PC-3 (cell line): ENCODE measurements at places on chromosomes 2 and 18. TPM values are rescaled to one million over a fixed set of nuclear protein-coding genes. Genes with fewer than 3 reads are reported as not detected.

The LTBP1 gene
- 34.0 and 45.9 TPM in 2 replicates for total RNA-seq

The CFAP65 gene
- total RNA-seq, result 0.17 and 0.18 TPM in 2 replicates

The KLHL41 gene
- total RNA-seq, result 0.07 and 0.12 TPM in 2 replicates

The MATN3 gene
- total RNA-seq, result 1.1 and 1.6 TPM in 2 replicates

- H3K4me3 ChIP-seq, result no peak overlapping the region
- H3K27ac ChIP-seq, result no peak overlapping the region
- DNase-seq, result no peak
- peaks cover 51% of the 10 kb centered on the region for H3K27me3 ChIP-seq
- H3K4me1 ChIP-seq, result no peaks in the 10 kb centered on the region
Observed at GRCh38 chr2:57434441-57434840, 612.2 kb upstream of the VRK2 start.

GRCh38 chr2:28395334-28396061 is 2.8 kb downstream of the FOSL2 start:
- H3K27me3 ChIP-seq, result no peaks in the 10 kb centered on the region
- H3K4me1 ChIP-seq, result peaks cover 32% of the 10 kb centered on the region
- DNase-seq, result peak; percentile 53
- H3K27ac ChIP-seq, result peak overlapping the region; percentile 66
- peak overlapping the region; percentile 87 for H3K4me3 ChIP-seq

- no peak overlapping the region; the same call in 1 of the 2 replicates for H3K4me3 ChIP-seq
- no peaks in the 10 kb centered on the region for H3K4me1 ChIP-seq
- DNase-seq, result peak; percentile 77
- no peaks in the 10 kb centered on the region for H3K27me3 ChIP-seq
- no peaks in the 10 kb centered on the region for H3K36me3 ChIP-seq
Observed at GRCh38 chr2:109736177-109736827, 57.8 kb upstream of the RGPD5 start.

- H3K27me3 ChIP-seq, result no peaks in the 10 kb centered on the region
- no peaks in the 10 kb centered on the region for H3K36me3 ChIP-seq
- no peak for DNase-seq
- no peak overlapping the region for H3K4me3 ChIP-seq
- H3K27ac ChIP-seq, result no peak overlapping the region
Observed at GRCh38 chr2:43133708-43134570, 92.5 kb downstream of the ZFP36L2 start.

DNA sequence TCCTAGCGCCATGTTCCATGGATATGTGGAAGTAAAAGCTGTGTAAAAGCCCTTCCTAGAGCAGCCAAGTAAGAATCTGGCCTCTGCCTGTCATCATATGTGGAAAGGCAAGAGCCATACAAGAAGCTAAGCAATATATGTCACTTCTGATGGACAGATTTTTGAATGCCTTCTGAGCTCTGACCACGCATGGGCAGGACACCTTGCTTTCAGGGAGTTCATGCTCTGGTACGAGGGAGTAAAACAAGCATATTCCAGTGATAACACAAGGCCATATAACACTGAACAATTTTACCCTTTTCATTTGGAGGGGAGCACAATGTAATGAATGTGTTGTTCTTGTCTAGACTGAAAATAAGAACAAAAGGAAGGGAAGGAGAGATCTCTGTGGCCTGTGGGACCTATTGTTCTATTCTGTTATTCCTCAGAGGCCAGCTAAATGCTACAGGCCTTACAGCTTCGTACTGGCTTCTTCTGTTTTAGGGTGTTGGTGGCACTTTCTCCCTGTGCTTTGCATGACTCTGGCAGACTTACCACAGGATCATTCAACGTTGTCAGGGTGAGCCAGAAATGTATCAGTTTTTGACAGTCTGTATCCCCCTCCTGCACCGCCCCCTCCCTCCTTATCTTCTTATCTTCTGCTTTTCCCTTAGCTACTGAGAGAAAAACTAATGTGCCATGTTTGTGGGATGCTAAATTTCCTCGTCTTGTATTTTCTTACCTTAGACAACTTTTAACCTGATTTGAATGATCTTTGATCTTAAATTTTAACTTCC is 99.5 kb downstream of the MAP4K4 start:
- no peak overlapping the region for H3K4me3 ChIP-seq
- no peak for DNase-seq
- no peak overlapping the region for H3K27ac ChIP-seq
- peaks cover 11% of the 10 kb centered on the region; the same call in 1 of the 2 replicates for H3K36me3 ChIP-seq

- H3K27me3 ChIP-seq, result no peaks in the 10 kb centered on the region
- H3K36me3 ChIP-seq, result peaks cover 17% of the 10 kb centered on the region
- peak overlapping the region; percentile 90 for H3K27ac ChIP-seq
- peak overlapping the region; percentile 88 for H3K4me3 ChIP-seq
- DNase-seq, result peak; percentile 40
Observed at GRCh38 chr2:43218702-43219382, 7.6 kb downstream of the ZFP36L2 start.

GRCh38 chr2:44061876-44062275 is 66.1 kb upstream of the LRPPRC start:
- no peaks in the 10 kb centered on the region for H3K36me3 ChIP-seq
- H3K27ac ChIP-seq, result no peak overlapping the region
- DNase-seq, result no peak
- no peaks in the 10 kb centered on the region for H3K27me3 ChIP-seq

DNA sequence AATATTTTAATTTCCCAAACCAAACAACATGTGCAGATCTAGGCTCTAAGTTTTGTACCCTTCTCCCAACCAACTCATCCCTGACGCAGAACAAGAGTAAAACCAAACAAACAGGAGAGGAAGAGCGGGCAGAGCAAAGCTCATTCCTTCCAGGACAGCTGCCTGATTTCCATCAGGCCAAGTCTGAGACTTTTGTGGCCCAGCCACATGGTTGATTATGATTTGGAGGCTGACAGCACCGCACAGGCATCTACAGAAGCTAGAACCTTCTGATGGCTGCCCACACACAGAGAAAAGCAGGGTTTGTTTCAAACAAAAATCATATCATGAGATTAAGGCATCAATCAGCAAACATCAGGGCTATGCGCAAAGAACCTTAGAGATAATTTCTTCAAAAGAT is 262.6 kb downstream of the TNS1 start:
- H3K36me3 ChIP-seq, result no peaks in the 10 kb centered on the region
- H3K4me3 ChIP-seq, result no peak overlapping the region
- no peak for DNase-seq
- no peaks in the 10 kb centered on the region for H3K4me1 ChIP-seq
- peaks cover 10% of the 10 kb centered on the region; the same call in 1 of the 2 replicates for H3K27me3 ChIP-seq

- H3K27me3 ChIP-seq, result no peaks in the 10 kb centered on the region
- no peaks in the 10 kb centered on the region for H3K4me1 ChIP-seq
- no peaks in the 10 kb centered on the region for H3K36me3 ChIP-seq
- H3K27ac ChIP-seq, result no peak overlapping the region
Observed at GRCh38 chr18:23244401-23244800, 109.1 kb downstream of the CABLES1 start.

DNA sequence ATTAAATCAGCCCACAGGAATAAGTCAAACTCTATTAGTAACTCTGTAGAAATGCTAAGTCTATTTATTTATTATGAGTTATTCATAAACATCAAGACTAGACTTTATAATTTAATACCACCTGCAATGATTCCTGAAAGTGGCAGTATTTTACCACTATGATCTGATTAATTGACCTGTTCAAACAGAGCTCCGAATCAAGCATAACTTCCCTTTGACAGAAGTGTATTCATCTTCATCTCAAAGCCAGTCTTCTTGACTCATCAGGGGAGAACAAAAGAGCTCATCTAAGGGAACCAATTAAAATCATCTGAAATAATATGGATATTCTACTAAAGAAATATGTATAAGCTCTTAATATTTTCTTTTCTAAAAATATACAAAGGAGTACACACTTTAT is 122.3 kb downstream of the MBD2 start:
- H3K36me3 ChIP-seq, result no peaks in the 10 kb centered on the region
- no peak overlapping the region for H3K27ac ChIP-seq
- H3K4me3 ChIP-seq, result no peak overlapping the region
- H3K4me1 ChIP-seq, result no peaks in the 10 kb centered on the region

GRCh38 chr2:160278101-160278878 is 78.2 kb upstream of the ITGB6 start:
- no peak for DNase-seq
- H3K4me1 ChIP-seq, result peaks cover 14% of the 10 kb centered on the region
- H3K27ac ChIP-seq, result no peak overlapping the region
- peaks cover 52% of the 10 kb centered on the region for H3K36me3 ChIP-seq
- H3K27me3 ChIP-seq, result no peaks in the 10 kb centered on the region

GRCh38 chr2:239225371-239225851 is 175.4 kb downstream of the HDAC4 start:
- H3K4me1 ChIP-seq, result no peaks in the 10 kb centered on the region
- H3K27ac ChIP-seq, result no peak overlapping the region
- DNase-seq, result no peak
- H3K36me3 ChIP-seq, result no peaks in the 10 kb centered on the region
- H3K4me3 ChIP-seq, result no peak overlapping the region

DNA sequence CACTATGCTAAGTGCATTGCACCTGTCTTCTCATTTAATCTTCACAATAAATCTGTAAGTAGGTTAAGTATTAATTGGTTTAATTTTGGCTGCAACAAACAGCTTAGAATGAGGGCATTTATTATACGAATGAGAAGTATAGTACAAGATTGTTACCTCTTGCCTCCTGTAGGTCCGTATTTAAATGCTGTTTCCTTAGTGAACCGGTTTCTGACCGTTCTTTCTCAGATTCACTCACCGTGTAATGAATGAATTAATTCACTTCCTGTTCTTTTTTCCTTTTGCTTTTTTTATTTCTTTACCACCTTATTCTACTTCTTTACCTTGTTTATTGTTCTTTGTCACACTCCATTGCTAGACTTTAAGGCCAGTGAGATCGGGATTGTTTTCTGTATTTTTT is 153.8 kb upstream of the RASGRP3 start:
- no peak overlapping the region for H3K27ac ChIP-seq
- H3K36me3 ChIP-seq, result no peaks in the 10 kb centered on the region
- H3K4me1 ChIP-seq, result peaks cover 9% of the 10 kb centered on the region; the same call in 1 of the 2 replicates
- no peak for DNase-seq
- H3K27me3 ChIP-seq, result no peaks in the 10 kb centered on the region

DNA sequence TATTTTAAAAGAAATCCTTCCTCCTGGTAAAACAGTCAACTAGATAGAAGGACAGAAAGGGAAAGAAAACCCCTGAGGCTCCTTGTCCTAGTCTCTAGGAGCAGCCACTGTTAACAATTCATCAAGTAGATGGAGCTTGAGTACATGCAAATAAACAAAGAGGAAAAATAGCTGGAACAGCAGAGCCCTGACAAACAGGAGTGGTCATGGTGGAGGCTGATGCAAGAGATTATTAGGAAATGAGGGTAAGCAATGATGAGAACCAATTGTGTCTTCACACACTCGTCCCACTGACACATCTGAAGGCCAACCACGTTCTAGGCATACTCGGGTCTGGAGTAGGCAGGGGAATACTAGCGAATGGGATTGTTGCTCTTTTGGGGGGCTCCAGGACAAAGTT is 9.2 kb downstream of the DLGAP1 start:
- 0 out of 2 replicates have a peak, but pooled peaks cover 6% of the 10 kb centered on the region for H3K27me3 ChIP-seq
- no peak overlapping the region for H3K27ac ChIP-seq
- no peaks in the 10 kb centered on the region for H3K36me3 ChIP-seq
- no peak for DNase-seq
- H3K4me1 ChIP-seq, result no peaks in the 10 kb centered on the region
- H3K4me3 ChIP-seq, result no peak overlapping the region

DNA sequence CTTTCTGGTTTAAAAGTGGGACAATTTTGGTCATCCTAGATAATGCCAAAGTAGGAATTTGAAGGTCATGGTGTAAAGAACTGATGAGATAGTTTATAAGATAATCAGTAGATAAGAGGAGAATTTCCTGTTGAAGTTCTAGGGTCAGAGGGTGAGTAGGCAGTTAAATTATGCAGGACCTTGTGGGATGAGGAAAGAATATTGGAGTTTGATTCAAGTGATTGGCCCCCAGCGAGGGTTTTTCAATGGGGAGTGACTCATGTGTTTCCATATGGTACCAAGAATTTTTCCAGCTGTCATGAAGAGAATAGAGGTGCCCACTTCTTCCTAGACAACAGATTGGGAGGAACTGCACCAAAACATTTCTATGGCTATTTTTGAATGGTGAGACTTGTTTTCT is 940.2 kb upstream of the ZEB2 start:
- no peaks in the 10 kb centered on the region for H3K36me3 ChIP-seq
- 0 out of 2 replicates have a peak, but pooled peaks cover 6% of the 10 kb centered on the region for H3K4me1 ChIP-seq
- H3K4me3 ChIP-seq, result no peak overlapping the region
- no peaks in the 10 kb centered on the region for H3K27me3 ChIP-seq

DNA sequence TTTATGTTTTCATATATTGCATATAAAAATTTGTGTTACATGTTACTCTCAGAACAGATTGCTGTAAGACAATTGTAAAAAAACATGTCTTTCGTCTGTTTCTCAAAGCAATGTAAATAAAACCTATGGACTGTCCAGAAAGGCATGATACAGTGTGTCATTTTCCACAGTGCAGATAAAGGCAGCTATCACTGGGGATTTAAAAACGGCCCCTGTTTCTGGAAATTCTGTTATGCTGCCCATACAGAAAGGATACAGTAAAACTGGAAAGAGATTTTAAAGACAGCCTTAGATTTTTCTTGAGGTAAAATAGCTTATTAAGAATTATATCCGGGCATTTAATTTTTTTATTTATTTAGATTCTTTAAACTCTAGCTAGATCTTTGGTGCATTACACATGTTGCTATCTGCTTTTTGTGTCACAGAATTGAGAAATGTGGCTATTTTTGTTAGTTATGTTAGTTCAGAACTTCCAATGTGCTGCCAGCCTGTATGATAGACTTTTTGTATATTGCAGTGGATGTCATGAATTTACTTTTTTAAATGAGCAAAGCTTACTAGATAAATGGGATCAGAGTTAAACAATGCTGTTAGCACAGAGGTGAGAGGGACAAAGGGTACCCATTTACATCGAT is 859 bp upstream of the INO80D start:
- peak; percentile 37 for DNase-seq
- H3K27me3 ChIP-seq, result no peaks in the 10 kb centered on the region
- H3K4me1 ChIP-seq, result peaks cover 16% of the 10 kb centered on the region
- H3K27ac ChIP-seq, result no peak overlapping the region
- peak overlapping the region; percentile 95 for H3K4me3 ChIP-seq

GRCh38 chr2:64105670-64106461 is 38.4 kb downstream of the PELI1 start:
- H3K36me3 ChIP-seq, result no peaks in the 10 kb centered on the region
- H3K4me1 ChIP-seq, result peaks cover 8% of the 10 kb centered on the region; the same call in 1 of the 2 replicates
- DNase-seq, result no peak
- no peak overlapping the region for H3K4me3 ChIP-seq
- H3K27me3 ChIP-seq, result no peaks in the 10 kb centered on the region
- no peak overlapping the region for H3K27ac ChIP-seq

DNA sequence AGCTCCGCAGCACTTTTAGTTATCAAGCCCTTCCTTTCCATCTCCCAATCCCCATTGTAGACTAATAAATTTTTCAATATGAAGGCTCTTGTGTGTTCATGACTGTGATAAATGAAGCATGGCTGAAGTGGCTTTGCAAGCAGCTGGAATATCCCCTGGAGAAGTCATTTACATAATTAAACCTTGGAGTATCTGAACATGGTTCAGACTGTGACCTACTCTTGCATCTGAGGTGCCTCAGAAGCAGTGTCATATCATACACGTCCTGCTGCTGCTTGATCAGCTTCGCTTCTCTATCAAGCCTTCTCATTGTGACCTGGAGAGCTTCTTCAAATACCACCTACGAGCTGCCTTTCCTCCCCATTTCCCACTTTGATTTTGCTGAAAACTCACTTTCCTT is 48.4 kb upstream of the ZNF397 start:
- no peaks in the 10 kb centered on the region for H3K4me1 ChIP-seq
- DNase-seq, result no peak
- H3K27ac ChIP-seq, result no peak overlapping the region
